ENCODE measurements at places on chromosomes 1 and 21.

- no peak for DNase-seq
Observed at GRCh38 chr1:30649321-30649991, 73.9 kb downstream of the MATN1 start.

DNA sequence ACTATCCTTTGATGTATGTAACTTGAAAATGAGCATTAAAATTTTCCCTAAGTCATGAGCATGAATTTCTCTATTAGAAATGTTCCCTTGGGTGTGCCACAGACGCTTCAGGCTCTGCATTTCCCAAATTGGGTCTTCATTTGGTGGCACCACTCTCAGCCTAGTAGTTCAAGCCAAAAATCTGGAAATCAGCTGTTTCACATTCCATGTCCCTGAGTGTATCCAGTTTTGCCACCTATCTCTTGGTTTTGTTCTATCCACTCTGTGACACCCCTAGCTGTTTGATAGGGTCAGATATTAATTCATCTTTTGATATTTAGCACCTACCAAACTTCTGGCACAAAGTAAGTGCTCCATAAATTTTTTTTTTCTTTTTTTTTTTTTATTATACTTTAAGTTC, 89.5 kb upstream of the DPH5 start:
- no peak for DNase-seq

DNA sequence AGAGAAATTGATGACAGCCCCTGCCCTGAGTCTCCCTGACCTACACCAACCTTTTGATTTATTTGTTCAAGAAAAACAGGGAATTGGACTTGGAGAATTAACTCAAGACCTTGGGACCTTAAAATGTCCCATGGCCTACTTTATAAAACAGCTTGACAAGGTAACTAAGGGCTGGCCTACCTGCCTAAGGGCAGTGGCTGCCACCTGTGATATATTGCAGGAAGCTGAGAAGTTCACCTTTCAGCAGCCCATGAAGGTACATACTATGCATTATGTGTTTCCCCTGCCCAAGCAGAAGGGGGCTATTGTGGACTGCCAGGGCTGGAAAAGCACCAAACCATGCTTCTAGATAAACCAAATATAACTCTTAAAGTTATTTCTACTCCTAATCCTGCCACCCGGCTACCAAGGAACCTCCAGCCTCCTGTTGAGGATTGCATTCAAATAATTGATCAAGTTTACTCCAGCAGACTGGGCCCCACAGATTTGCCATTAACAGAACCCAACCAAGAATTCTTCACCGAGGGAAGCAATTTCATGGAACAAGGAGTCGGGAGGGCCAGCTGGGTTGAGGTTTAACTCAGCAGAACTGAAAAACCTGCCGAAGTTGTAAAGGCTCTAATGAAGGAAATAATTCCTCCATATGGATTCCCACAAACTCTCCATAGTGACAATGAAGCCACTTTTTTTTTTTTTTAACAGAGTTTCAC, 28.2 kb downstream of the LACTBL1 start:
- DNase-seq, result no peak

DNA sequence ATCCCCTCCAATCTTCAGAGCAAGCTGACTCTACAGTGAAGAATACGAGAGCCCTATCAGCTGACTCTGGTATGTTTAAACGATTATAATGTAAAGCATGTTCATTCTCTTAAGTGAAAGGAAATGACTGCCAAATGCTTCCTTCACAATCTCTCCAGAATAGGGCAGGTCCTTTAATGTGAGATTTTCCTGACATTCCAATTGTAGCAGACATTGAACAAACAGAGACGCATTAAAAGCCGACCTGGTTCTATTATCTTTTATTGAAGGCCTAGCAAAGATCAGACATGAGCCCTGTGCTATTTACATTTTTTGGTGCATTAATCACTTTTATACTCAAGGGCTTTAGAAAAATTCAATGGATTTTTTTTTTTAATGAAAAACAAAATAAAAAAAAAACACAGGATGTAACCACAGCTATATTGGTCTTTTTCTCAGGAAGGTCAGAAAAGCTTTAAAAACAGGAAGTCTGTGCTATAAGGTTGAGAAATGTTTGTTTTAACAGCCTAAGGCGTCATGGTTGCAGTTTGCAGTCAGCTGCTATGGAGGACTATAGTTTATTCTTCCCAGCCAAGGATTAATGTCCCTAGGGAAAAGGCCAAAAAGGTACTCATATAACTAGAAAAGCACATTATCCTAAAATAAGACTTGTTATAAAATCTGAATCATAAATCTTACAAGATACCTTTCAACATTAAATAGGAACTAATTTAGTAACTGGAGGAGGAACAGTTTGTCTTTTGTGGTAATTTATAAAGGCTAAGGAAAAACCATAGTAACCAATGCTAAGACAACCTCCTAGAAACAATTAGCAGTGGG, 104.8 kb downstream of the RERE start:
- no peak for DNase-seq

DNA sequence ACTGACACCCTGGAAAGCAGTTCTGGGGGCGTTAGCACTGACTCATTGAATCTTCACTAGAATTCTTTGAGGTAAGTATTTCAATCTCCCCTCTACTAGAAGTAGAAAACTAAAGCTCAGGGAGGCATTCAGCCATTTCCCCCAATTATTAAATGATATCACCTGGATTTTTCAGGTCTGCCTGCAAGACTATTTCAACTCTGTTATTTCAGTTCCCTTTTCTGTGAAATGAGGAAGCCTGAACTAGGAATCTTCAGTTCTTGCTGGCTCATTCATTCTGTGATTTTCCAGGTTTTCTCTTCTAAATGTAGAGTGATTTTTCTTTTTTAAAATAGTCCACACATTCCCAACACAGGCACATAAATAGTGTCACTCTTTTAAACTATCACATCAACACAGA, 337.0 kb upstream of the NR5A2 start:
- DNase-seq, result no peak

GRCh38 chr1:104987210-104987609, 1237.5 kb downstream of the AMY1C start:
- no peak for DNase-seq

- DNase-seq, result no peak
Observed at GRCh38 chr21:45982092-45982757, 655 bp downstream of the COL6A1 start.

GRCh38 chr1:222523852-222524251, 24.1 kb downstream of the HHIPL2 start:
- DNase-seq, result no peak

DNA sequence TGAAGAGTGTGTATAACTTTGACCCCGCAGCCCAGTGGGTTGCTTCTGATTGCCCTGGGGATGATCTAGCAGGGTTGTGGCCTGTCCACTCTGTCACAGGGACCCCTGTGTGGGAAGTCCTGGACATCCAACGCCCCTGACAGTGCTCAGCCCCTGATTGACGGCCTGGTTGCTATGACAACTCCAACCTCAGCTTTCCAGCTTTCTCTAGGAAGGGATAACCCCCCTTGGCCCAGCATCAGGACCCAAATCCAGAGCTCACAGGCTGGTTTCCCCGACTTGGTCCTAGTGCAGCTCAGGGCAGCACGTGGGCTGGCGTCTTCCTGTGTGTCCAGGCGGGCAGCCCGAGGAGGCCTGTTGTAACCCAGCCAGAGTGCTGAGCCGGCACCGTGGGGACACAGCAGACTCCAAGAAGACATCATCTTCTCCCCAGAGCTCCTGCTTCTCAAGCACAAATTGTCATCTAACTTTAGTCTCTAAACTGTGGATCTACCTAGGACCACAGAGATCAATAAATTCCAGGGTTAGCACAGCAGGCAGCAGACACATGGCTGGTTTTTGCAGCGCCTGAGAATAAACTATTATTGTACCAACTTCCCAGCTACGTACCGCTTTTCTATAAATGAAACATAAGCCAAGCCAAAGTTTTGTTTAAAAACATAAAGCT, 18.9 kb upstream of the PDXK start:
- no peak for DNase-seq

GRCh38 chr1:235022981-235023710, 105.5 kb downstream of the TOMM20 start:
- DNase-seq, result no peak

DNA sequence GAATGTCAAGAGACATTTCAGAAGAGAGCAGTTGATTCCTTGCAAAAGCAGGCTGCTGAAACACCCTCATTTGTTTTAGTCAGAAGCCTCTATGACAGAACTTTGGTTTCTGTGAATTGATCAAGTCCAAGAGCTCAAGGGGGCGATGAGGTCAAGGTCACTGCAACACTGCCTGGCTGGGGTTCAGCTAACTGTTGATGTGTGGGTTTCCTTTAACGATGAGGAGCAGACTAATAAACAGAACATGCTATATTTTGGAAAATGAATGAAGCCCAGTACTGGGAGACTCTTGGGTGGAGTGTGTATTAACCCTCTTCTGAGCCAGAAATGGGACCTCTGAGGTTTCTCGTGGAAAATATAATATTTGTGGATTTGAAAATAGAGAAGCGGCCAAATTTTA, 109.3 kb downstream of the ZC3H11B start:
- no peak for DNase-seq

DNA sequence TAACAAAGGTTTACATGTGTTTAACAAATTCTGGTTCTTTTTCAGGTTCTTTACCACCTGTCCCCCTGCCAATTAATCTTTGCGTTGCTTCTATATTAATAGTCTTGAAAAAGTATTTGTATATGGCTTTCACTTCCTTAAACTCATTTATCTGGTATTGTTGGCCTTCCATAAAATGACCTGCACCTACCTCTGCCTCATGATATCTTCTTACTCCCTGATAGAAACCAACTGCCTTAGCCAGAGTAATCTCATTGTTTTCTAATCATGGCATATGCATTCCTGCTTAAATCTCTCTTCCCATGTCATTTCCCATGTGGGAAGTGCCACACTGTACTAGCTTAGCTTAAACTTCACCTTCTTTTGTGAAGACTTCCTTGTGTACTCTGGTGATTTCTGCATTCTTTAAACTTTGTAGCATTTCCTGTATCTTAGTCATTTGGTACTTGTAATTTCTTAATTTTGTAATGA, 8.7 kb downstream of the SMG7 start:
- DNase-seq, result no peak

DNA sequence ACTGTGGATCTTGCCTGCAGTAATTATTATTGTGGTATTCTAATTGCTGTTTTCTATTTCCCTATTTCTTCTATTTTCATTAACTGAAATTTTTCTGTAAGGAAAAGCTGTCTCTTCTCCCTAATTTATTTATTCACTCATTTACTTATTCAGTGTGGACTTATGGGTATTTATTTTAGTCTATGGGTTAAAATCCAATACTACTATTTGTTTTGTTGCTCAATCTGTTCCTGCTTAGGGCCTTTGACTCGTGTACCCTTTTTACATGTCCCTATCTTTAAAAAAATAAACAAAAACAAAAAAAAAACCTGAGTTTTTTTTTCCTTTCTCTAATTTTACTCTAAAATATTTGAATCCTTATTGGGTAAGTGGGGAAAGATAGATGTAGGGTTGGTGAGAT, 166.2 kb upstream of the IVNS1ABP start:
- DNase-seq, result no peak

DNA sequence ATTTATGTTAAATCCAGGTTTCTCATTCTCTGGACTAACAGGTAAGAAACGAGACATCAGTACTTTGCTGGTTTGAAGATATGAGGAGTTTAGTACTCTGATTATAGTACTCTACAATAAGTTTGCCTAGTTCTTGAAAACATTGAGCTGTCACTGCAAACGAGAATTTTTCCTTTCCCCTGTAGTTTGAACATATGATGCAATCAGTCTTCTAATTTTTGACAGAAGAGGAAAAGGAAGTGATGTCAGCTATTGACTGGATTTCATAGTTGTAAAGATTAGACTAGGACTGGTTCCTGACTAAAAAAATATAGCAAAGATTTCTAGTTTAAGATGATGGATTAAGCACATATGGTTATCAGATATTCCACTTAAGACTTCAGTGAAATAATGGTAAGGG, 461.9 kb downstream of the LRRIQ3 start:
- DNase-seq, result no peak

DNA sequence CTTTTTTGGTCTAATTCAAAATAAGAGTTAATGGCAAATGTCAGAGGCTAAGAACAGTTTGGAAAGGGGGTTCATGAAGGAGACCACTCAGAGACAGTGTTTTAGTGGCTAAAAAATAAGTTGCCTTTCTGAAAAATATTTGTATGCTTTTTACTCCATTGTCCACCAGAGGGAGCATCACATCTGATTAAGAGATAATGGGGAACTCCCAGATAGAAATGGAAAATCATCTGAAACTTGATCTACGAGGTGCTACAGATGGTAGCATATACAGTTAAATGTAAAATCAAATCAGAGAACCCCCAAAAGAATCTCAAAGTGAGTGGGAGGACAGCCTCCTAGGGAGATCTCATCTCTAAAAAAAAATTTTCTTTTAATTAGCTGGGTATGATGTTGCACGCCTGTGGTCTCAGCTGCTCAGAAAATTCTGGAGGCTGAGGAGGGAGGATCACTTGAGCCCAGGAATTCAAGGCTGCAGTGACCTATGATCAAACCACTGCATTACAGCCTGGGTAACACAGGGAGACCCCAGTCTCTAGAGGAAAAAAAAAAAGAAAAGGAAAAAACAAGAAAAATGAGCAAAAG, 9.7 kb downstream of the SMYD3 start:
- DNase-seq, result no peak

DNA sequence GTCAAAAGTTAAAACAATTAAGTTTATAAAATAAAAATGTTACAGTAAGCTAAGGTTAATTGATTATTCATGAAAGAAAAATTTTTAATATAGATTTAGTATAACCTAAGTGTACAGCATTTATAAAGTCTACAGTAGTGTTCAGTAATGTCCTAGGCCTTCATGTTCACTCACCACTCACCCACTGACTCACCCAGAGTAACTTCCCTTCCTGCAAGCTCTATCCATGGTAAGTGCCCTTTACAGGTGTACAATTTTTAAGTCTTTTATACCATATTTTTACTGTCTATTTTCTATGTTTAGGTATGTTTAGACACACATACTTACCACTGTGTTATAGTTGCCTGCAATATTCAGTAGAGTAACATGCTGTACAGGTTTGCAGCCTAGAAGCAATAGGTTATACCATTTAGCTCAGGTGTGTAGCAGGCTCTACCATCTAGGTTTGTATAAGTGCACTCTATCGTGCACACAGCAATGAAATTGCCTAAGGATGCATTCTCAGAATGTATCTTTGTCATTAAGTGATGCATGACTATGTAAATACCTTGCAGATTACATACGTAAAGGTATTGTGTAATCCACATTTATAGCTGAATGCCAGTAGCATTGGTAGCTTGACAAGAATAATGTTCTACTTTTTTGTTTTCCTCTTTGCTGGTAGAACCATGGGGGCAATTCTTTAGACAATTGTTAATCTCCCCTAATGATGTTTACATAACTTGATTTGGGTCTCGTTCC, 35.7 kb upstream of the GPR88 start:
- DNase-seq, result no peak

DNA sequence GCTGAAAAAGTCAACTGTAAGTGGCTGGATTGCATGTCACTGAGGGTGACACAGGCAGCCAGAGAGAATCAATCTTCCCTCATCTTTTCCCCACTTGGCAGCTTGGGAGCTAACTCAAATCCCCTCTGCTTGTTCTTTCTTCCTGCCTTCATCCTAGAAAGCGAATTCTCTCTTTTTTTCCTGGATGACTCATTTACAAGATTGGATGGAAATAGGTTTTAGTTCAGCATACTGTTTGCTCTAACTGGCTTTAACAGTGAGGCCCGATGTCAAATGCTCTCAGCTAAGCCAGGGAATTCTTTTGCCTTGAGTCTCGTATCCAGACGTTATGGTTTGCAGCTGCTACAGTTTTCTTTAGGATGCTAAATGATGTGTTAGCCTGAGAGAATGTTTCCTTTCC, 72.7 kb downstream of the HUNK start:
- DNase-seq, result no peak

- DNase-seq, result no peak
Observed at GRCh38 chr1:200886594-200886993, 8.1 kb upstream of the INAVA start.

- no peak for DNase-seq
Observed at GRCh38 chr1:40782371-40782956, 1.1 kb upstream of the KCNQ4 start.

- DNase-seq, result no peak
Observed at GRCh38 chr1:78758506-78758905, 108.9 kb downstream of the IFI44 start.
